ENCODE measurements at places on chromosomes 6 and 20. TPM values are rescaled to one million over a fixed set of nuclear protein-coding genes. Genes with fewer than 3 reads are reported as not detected.

EGFL8 gene
- total RNA-seq: 0.16 TPM

- DNase-seq: no peak
Observed at GRCh38 chr20:20215976-20216727, 151.8 kb upstream of the INSM1 start.

DNA sequence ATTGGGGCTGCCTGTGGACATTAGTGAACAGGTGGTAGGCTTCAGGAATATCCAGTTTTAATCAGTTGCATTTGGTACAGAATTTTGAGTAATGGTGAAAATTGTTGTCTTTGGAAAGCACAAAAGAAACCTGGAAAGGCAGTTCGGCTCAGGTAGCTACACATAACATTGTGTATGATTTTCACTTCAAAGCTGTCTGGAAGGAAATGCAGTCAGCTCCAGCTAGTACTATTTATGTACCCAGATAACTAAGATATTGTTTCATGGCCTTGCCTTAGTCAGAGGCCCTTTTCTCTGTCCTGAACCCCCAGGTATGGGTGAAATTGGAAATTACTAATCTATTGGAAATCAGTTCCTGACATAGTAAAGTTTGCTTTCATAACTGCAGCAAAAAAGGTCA, 195.6 kb upstream of the UST start:
- DNase-seq: no peak

CLVS2 gene
- total RNA-seq: not detected

GRCh38 chr6:160960839-160961238, 30.7 kb upstream of the MAP3K4 start:
- no peak for DNase-seq

EZR gene
- total RNA-seq: 41.3 TPM

DNA sequence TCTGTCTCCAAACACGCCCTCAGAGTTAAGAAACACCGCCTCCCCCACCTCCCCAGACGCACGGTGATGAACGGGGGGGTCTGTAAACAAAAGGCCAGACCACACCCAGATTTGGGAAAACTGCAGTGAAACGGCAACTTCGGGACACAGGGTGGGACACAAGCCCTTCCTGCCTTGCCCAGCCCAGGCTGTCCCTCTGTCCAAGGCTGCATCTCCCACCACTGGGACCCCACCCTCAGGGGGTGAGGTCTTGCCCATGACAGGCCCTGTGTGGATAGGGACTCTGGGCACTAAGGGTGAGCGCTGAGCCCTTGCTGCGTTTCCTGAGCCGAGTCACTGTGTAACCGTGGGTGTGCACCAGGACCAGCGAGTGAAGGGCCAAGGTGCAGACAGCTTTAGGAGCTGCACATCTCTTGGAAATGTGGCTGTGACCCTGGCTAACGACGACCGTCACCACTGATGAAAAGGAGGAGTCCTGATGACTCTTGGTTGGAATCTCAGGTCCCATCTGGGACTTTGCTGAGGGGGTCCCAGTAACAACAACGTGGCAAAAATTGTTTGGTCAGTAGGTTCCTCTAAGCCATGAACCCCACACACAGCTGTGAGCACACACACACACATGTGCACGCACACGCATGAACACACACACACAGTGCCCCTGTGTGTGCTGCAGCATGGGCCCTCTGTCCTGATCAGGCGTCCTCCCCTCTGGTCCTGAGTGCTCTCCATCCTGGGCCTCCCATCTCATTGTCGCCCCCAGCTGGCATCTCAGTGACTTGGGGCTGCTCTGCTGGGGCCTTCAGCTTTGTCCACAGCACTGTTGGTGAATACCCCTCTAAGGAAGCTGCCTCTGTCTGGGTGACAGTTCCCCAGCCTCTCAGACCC, 100.6 kb downstream of the RAMACL start:
- no peak for DNase-seq

GRCh38 chr6:158629367-158630221, 14.9 kb downstream of the DYNLT1 start:
- no peak for DNase-seq

SOBP gene
- total RNA-seq: 7.4 TPM

NR2E1 gene
- not detected for total RNA-seq

IRAK1BP1 gene
- 7.9 TPM for total RNA-seq

OR2J3 gene
- not detected for total RNA-seq

DNA sequence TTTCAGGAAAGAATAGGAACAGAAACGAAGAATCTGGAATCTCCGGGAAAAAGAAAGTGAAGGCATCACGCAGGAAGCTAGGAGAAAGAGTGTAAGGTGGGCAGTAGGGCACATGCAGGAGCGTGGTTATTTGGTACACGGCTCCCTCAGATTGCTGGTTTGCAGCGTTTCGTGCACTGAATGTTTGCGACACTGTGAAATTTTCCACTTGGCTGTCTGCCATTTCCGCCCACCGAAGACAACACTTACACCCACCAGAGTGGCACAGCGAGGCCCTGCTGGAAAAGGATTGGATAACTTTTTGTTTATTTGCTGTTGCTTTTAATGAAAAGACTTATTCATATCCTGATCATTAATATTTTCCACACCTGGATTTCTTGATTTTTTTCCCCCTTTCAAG, 248.3 kb downstream of the GMPR start:
- DNase-seq: no peak

DNA sequence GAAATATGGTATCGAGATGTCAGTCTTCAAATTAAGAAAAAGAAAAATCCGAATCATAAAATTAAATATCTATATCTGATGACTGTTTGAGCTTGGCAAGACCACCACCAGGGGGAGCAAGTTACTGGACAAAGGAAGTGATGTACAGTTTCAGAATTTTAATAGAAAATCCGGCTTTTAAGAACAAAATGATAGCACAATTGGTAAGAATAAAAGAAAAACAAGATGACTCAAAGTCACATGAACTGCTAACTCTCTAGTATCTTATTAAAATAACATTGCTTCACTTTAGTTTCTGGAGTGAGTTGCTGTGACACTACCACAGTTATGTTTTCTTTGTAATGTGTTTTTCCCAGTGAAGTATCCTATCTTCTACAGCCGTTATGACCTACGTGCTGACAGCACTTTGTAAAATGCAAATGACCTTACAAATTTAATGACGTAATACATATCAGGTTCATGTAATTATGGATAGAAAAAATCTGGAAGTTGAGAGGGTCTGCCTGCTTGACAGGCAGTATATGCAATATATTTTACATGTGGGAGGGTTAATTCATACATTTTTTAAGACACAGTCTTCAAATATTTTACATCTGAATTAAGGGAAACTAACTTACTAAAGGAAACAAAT, 405.3 kb upstream of the HS3ST5 start:
- DNase-seq: peak; percentile 30

MCUR1 gene
- total RNA-seq: 7.8 TPM

Measured in fibroblast of the aortic adventitia (primary cell).